Psoas muscle (tissue), 8 donors: ENCODE measurements at places on chromosomes 1 and 21. TPM values are rescaled to one million over a fixed set of nuclear protein-coding genes. Genes with fewer than 3 reads are reported as not detected.

DNA sequence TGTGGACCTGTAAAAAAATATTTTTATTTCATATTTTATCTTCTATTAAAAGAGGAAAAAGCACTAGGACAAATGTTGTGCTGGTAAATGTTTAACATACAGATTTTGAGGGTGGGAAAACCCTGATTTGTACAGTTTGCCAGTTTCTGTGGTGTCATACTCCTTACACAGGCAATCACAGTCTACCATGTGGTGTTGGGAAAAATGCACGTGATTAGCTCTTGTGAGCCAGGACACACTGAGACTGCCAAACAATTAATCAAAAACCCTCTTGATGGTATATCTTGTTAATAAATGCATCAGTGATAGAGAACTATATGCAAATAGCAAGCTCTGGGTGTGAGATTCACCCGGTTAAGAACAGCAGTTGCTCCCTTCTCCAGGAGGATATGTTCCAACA is 136.5 kb upstream of the ZC3H11B start:
- no peak for DNase-seq

- no peak for DNase-seq
Observed at GRCh38 chr1:236837897-236838296, 42.8 kb downstream of the MTR start.

Gene C1QC
- polyA plus RNA-seq = 10.4 TPM

Gene GUCA2A
- polyA plus RNA-seq = not detected

Gene S100A1
- polyA plus RNA-seq = 918 TPM
